ENCODE measurements at places on chromosomes 4 and X.

- no peak for DNase-seq
Measured at GRCh38 chr4:173432430-173432829, 33.5 kb upstream of the SCRG1 start.

- DNase-seq: peak; percentile 28
Measured at GRCh38 chr4:149264093-149264733, 551.4 kb downstream of the IQCM start.

DNA sequence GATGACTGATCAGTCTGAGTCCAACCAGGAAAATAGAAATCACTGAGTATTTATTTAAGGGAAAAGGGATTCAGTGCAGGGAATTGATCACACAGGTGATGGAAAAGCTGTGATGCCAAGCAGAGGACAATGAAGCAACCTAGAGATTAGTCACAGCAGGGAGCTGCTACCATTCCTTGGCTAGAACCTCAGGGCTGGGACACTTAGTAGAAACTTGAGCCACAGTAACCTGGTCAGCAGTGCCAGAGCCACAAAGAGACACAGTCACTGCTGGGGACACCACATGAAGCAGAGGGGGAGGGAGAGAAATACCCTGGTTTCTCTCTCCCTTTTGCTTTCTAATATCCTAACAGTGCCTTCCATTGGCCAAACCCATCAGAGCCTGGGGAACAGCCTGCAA lies 38.7 kb downstream of the RTL9 start:
- DNase-seq: no peak

GRCh38 chr4:99435154-99435553 lies at the start of gene ADH7:
ADH7 (minus strand) TSS chr4:99435342; CDS start chr4:99435233, 109 bp downstream.
- DNase-seq: no peak

DNA sequence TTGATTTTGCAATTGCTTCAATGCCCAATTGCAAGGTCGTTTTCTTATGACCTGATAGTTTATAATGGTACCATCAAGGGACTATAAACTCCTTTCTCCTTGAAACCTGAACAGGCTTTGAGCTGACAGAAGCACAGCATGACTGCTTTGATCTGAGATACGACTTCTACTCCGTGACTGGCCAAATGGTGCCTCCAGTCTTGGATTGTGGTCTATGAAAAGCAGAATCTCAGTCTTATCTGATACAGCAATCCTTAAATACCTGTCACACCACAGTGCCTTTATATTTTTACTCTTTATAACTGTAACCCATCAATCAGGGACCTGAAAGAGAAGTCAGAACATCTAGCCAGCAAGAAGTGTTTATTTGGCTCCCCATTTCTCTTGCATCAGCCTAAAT lies 93.1 kb downstream of the DOCK11 start:
- DNase-seq: no peak

- no peak for DNase-seq
Measured at GRCh38 chrX:109863811-109864210, 130.8 kb upstream of the ACSL4 start.

DNA sequence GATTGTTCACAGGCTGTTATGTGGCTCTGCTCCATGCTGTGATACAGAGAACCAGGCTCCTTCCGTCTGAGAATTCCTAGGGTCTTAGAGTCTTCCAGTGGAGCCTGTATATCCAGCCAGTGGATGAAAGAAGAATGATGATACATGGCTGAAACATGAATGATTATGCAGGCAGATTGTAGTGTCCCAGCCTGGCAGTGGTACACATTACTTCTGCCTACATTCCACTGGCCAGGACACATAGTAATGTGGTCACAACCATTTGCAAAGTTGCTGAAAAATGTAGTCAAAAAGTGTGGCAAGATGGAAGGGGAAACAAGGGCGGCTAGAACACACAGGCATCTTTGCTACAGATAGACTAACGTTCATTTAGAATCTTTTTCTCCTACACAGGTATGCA lies 4.5 kb upstream of the GBA3 start:
- DNase-seq: no peak

- no peak for DNase-seq
Measured at GRCh38 chr4:121007660-121008059, 64.7 kb downstream of the NDNF start.

GRCh38 chr4:56972389-56972788 lies 5.0 kb downstream of the NOA1 start:
- no peak for DNase-seq

GRCh38 chr4:150367326-150367725 lies 214.6 kb upstream of the MAB21L2 start:
- no peak for DNase-seq

- no peak for DNase-seq
Measured at GRCh38 chrX:43002526-43003203, 224.7 kb upstream of the PPP1R2C start.

GRCh38 chr4:74583757-74584156 lies 138.8 kb downstream of the AREG start:
- no peak for DNase-seq

DNA sequence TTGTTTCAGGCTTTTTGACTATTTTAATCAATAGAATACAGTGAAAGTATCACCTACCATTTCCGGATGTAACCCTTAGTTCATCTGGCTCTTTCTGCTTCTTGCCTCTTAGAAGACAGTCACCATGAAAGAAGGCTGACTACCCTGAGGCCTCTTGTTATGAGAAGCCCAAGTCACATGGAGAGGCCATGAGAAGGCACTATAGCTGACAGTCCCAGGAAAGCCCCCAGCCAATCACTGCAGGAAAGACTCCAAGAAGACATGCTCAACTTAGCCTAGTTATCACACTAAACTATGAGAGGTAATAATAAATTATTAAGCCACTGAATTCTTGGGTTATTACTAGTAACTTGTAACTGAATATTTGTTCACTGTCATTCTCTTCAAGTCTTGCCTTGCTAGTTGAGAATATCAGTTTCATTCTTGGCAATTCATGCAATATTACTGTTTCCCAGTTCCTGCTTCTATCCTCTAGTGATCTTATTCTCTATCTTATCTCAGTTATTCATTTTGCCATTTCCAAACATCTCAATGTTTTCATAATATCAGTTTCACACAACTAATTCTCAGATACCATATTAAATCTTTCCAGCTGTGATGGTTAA lies 57.1 kb upstream of the GUCY1A1 start:
- DNase-seq: no peak

- DNase-seq: no peak
Measured at GRCh38 chr4:128793859-128794672, 15.4 kb upstream of the JADE1 start.

GRCh38 chr4:69888336-69888735 lies 28.4 kb upstream of the SULT1E1 start:
- DNase-seq: no peak

GRCh38 chrX:118978451-118978850 lies 4.0 kb downstream of the LONRF3 start:
- DNase-seq: no peak

DNA sequence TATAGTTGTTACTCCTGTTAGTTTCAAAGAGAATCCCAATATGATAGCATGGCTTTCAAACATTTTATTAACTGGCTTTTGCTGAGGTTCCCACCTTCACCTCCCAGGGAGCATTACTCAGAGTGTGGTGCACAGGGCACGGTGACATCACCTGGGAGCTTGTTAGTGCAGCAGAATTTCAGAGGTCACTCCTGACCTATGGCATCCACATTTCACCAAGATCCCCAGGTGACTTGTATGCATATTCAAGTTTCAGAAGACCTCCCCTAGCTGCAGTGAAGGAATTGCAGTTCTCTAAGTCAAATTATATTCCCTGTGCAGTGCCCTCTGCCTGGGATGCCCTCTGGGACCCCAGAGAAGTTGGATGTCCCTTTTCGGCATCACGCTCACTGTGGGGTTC lies 29.7 kb upstream of the LNX1 start:
- DNase-seq: no peak

GRCh38 chr4:89049853-89050252 lies 7.1 kb downstream of the FAM13A start:
- no peak for DNase-seq

- no peak for DNase-seq
Measured at GRCh38 chrX:38233891-38234667, 13.4 kb upstream of the SRPX start.

DNA sequence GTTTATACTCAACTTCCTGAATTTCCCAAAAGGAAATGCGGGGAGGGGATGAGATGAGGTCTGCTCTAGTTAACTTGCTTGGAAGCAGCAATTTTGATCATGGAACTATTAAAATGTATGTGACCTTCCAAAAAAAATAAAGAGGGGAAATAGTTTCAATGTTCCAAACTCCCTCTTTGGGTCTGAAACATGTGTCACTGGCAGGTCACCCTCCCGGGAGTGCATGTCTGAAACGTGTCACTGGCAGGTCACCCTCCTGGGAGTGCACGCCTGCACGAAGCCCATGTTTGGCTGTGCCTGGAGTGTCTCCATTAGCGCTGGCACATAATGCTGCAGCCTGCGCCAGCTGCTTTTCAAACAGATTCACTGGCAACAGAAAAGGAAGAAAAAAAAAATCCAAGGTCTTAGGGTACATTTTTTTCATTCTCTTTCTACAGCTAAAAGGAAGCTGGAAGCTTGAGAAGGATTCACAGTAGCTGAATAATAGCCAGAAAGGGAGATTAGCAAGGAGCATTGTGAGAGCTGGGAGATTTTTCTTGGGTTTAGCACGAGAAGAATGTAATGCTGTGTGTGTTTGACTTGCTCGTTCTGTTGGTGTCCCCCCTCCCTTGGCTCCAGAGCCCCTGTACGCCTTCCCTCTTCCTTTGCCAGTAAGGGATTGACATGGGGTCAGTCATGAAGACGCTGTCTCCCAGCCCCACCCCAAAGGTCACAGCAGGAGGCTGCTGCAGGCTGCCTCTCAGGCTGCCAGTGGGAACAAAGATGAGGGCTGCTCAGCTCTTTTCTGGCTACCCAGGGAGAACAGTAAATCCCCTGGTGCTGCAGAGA lies 39.2 kb upstream of the TLR3 start:
- DNase-seq: no peak

- DNase-seq: no peak
Measured at GRCh38 chrX:111167334-111167733, 71.3 kb downstream of the PAK3 start.

GRCh38 chrX:29233592-29234183 lies 646.4 kb downstream of the IL1RAPL1 start:
- no peak for DNase-seq

- no peak for DNase-seq
Measured at GRCh38 chr4:11072463-11072862, 356.2 kb downstream of the HS3ST1 start.

GRCh38 chrX:13652287-13652793 lies 601 bp upstream of the TCEANC start:
- DNase-seq: peak; percentile 85

GRCh38 chr4:10273030-10273429 lies 156.4 kb upstream of the WDR1 start:
- DNase-seq: no peak

GRCh38 chr4:26856906-26857277 lies 3.7 kb upstream of the STIM2 start:
- DNase-seq: no peak

- DNase-seq: peak; percentile 4
Measured at GRCh38 chr4:17957688-17958087, 63.9 kb downstream of the LCORL start.

DNA sequence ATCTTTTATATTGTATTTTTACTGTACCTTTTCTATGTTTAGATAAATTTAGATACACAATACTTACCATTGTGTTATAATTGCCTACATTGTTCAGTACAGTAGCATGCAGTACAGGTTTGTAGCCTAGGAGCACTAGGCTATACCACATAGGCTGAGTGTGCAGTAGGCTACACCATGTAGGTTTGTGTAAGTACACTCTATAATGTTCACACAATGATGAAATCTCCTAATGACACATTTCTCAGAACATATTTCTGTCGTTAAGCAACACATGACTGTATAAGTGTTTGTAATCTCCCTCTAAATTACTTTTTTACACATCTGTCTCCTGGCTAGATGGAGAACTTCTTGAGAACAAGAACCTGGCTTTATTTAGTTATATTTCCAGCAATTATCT lies 40.3 kb downstream of the UCHL1 start:
- DNase-seq: no peak

GRCh38 chr4:87580057-87580456 lies 28.3 kb upstream of the DSPP start:
- no peak for DNase-seq

DNA sequence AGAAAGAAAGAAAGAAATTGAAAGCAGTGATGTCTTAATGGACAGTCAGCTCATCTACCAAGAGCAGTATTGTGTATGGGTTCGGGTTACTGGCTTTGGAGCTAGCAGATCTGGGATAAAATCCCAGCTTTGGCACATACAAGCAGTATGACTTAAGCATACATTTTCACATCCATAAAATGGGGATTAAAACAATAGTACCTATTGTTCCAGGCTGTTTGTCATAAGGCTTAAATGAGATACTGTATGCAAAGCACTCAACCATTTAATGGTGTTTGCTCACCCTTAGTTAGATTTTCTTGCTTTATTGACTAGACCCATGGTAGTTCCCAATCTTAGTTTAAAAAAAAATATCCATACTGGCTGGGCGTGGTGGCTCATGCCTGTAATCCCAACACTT lies 7.8 kb upstream of the TMEM164 start:
- no peak for DNase-seq

DNA sequence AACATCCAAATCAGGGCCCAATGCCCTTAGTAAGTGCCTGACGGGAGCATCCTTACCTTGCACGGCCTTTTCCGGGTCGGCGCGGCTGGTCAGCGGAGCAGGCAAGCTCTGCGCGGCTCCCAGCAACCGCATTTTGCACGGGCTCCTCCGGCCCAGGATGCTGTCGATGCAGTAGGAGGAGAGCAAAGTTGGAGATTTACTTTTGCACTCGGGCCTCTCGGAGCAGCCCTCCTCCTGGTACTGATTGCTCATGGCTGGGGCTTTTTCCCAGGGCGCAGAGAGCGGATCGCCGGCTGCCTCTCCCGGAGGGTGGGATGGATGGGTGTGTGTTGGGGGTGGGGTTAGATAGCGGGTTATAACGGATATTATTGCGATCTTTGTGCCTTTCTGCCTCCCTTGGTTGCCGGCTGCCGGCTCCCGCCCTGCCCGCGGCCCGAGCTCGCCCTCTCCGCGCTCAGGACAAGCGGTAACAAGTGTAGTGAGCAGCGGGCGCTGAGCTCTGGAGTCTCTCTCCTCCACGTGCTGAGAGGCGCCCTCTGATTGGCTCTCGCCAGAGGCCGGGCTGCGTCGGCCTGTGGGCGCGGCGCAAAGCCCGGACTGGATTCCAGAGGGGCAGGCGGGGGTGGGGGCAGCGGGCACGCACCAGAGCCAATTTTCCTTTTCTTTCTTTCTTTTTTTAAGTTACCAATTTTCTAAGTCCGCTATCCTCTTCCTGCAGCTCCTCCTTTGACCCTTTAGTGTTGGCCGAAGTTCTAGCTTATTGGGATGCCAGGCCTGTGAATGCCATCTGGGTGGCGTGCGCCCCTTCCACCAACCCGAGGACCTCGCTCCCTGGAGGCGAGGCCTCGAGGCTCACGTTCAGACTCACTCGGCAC lies at the start of gene ARX:
Gene ARX, minus strand, starts transcription at position 480 of the 875 bp plus-strand sequence. Its CDS starts 228 bp downstream, at position 252.
- DNase-seq: no peak

DNA sequence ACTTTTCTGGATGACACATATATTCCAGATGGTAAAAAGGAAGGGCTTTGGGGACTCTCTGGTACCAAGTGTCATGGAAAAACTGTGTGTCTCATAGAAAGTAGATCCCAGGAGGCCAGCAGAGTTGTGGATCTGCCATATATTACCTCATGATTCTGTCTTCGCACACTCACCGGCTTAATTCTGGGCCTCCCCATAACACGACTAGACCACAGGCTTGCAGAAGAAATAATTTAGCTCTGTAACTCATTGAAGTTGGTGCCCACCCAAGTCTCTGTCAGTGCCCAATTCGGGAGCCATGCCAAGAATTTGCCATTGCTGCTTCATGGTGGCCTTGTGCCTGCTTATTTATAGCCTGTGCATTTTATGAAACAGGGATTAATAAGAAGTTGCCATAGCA lies 104.5 kb downstream of the AR start:
- DNase-seq: no peak

Measured in SJSA1 (cell line).